ENCODE measurements at places on chromosomes 1 and 21.
A peak's percentile ranks its signal among the peaks of the same experiment; 100 is the strongest.

DNA sequence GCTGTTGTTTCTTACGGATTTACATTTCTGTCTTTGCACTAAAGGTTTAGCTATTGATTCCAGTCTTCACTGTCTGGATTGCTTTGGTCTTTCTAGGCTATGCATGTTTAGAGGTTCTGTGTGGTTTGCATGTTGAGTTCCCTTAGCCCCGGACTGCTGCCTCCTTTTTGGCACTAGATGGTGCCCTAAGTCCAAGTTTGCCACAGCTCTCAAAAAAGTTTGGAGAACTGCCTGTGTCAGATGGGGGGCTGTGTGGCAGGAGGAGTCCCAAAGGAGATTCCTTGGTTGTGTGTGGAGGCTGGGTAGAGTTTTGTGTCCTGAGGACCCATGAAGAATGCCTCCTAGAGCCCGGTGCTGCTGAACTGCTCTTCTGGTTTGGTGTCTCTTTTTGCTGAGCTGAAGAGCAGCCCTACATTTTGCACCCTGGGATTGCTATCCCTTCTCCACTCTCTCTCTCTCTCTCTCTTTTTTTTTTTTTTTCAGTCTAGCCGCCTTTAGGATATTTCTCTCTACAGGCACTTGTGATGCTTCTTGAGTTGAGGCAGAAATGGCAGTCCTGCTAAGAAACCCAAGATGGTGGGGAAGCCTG is 74.4 kb downstream of the PTGS2 start:
- DNase-seq: peak; percentile 39

DNA sequence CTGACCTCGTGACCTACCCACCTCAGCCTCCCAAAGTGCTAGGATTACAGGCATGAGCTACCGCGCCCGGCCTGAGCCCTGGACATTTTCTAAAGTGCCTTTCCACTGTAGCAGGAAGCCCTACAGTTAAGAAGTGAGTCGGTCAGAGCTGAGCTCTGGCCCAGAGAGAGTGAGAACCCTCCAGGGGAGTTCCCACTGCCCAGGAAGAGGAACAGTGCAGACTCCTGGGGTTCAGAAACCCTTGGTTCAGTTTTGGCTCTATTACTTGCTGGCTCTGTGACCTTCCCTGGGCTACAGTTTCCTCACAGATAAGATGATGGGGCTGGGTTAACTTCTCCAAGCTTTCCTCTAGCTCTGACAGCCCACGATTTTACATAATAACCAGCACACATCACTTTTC is 20.9 kb downstream of the SLC9A1 start:
- no peak for DNase-seq

DNA sequence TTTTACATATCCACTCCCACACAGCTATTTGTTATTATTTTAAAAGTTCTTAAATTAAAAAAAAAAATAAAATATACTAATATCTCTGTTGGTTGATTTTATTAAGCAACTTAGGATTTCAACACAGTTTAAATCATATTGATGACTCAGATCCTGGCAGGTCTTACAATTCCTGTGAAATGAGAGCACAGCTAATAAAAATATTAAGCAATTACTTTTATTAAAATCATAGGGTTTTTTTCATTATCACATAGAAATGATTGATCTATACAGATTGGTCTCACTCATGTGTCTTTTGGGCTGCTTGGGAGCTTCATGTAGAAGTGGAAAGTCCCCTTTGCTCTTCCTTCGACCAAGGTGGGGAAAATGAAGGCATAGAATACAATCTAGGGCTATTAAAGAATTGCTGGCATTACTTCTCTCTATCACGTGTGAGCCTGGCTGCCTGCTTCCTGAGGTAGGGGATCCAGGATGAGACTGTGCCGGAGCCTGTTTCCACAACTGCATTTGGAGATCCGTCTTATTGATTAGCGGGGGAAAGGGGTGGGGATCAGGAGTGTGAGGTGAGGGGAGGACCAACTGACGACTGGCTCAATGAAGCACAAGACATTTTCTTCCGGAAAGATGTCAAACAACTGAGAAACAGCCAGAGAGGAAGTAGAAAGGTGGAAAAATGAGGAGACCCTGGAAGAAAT is 858.0 kb downstream of the USP25 start:
- DNase-seq: no peak

DNA sequence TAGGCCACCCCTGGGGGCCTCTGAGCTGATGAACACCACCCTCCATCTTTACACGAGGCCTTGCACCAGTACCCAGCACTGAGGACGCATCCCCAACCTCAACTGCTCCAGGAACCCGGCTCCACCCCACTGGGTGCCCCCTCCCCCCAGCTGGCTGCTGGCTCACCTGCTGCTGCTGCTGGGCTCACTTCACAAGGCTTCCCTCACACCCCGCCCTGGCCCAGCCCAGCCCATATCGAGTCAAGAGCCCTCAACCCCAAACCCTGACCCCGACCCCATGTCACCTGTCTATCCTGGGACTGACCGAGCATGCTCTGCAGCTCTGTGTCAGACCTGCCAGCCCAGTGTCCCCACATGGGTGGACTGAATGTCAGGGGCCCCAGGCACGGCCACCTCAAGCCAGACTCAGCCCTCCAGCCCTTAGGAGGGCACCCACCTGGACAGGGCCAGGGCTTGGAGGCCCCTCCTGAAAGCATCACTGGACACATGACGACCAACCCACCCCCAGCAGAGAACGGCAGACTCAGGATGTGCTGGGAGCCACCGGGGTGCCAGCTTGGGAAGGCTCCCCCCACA is 21.4 kb downstream of the WNT9A start:
- DNase-seq: no peak

- DNase-seq: no peak
Measured at GRCh38 chr1:31756578-31756977, 7.6 kb downstream of the ADGRB2 start.

DNA sequence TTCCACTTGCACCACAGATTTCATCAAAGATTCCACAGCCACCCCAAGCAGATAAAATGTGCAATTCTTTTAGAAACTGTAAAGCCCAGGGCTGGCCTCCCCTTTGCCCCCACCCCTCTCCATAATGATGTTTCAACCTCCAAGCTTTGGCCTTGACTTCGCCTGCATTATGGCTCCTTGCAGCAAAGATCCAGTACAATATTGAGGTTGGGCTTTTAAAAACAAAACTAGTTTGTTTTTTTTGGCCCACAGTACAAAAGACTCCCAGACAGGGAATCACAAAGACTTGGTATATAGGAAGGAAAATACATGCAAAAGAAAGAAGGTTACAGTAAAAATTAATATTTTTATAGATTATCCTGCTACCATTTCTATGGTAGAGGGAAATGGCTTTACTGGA is 356.5 kb upstream of the PTBP2 start:
- no peak for DNase-seq

DNA sequence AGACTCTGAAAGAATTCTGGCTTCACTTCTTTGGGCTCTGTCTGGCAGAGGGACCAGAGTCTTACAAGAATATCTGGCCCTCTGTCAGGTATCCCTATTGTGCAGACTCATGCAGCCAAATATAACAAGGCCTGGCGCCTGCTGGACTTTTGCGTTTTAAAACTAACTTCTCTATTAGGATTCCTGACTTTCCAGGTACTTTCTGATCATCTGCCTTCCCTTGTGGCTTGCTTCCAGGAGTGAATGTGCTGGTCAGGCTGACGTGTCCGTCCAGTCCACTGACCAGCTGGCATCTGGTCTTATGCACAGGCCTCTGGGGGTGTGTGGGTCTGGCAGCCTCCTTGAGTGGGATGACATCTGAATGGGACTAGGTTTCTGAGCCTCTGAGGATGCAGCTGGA is 8.6 kb upstream of the RAB29 start:
- DNase-seq: no peak

DNA sequence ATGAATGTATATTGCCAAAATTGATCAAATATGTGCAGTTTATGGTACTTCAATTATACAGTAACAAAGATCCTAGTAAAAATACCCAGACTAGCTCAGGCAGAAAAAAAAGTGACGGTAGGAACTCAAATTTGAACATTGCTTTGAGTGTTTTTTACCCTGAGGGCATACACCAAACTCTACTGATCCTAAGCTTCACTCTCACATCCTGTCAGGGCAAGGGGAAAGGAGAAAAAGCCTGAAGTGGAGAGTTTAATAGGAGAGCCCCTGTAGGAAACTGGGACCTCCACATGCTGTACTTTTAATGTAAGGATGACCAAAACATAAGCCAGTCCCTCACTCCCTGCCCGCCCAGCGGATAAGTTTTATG is 59.8 kb upstream of the GNG12 start:
- DNase-seq: no peak

- no peak for DNase-seq
Measured at GRCh38 chr1:43402089-43402865, 12.6 kb downstream of the SZT2 start.

DNA sequence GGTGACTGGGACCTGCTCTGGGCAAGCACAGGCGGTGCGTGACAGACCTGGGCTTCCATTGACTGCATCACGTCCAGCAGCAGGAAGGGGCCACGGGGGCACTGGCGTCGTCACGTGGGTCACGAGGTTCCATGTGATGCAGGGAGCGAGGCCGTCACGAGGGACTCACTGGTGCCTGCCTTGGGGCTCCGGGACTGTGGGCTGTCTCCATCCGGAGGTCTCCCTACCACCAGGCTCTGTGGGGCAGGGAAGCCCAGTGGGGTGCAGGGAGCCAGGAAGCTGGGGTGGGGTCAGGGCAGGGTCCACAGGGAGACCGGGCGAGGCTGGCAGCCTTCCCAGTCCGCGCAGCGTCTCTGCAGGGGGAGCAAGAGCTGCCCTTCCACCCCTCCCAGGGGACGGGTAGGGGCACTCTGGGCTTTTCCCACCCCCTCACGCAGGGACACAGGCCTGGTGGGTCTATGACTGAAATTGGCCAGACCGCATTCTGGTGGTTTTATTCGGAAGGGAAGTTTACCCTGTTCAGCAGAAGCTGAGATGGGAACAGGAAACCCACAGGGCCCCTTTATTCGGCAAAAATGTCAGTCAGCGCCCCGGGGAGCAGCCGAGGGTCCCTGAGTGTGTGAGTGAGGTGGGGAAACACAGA is 416 bp upstream of the TNFRSF14 start:
- peak; percentile 84 for DNase-seq

All from activated T-cell treated with anti-CD3 and anti-CD28 coated beads, Interleukin-2, amount 50 U/mL, for 24 hours (primary cell).